ENCODE measurements at places on chromosomes 13 and 19.

- no peak for DNase-seq
Measured at GRCh38 chr13:76764429-76764828, 121.8 kb downstream of the KCTD12 start.

DNA sequence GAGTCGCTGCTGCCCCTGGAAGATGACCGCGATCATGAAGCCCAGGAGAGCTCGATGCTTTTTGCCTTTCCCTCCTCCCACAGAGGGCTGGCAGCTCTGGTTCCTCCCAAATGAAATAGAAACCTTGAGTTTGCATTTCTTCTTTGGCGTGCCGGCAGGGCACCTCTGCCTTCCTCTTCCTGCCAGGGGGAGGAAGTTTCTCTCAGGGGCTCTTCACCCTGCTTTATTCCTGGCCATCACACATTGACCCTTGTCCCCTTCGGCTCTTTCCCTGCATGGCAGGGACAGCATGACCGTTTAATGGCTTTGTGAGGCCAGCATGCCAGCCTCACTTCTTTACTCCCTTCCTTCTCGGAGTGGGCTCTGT lies 47.9 kb downstream of the ACTN4 start:
- DNase-seq: no peak

- DNase-seq: no peak
Measured at GRCh38 chr19:17244618-17245534, 843 bp downstream of the NR2F6 start.

- peak; percentile 37 for DNase-seq
Measured at GRCh38 chr19:40433391-40434216, 7.8 kb upstream of the SERTAD1 start.

DNA sequence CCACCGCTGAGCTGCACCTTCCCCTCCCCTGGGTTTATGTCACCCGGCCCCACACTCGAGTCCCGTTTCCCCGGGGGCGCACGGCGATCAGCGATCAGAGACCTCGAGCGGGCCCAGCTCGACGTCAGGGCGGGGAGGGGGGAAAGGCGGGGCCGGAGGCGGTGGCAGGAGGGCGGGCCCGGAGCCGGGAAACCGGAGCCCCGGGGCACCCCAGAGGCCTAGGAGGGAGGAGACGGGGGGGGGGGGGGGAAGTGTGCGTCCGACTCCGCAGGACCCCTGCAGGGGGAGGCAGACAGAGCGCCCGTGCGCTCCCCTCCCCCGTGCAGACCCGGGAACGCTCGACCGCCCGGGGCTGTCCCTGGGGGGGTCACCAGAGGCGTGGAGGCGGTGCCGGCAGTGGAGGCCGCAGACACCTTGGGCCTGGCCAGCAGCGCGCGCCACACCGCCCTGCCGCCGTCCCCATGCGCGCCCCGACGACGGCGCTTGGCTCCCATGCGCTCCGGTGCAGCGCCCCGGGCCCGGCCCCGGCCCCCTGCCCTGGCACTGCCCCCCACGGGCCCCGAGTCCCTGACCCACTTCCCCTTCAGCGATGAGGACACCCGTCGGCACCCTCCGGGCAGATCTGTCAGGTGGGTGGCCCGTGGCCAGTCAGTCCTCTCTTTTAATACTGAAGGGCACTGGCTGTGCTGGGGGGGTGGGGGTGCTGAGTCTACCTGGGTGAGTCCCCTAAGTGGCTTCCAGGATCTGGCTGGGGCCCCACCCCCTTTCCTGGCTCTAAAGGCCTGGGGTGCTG lies 11.8 kb downstream of the PDE4A start:
- no peak for DNase-seq

DNA sequence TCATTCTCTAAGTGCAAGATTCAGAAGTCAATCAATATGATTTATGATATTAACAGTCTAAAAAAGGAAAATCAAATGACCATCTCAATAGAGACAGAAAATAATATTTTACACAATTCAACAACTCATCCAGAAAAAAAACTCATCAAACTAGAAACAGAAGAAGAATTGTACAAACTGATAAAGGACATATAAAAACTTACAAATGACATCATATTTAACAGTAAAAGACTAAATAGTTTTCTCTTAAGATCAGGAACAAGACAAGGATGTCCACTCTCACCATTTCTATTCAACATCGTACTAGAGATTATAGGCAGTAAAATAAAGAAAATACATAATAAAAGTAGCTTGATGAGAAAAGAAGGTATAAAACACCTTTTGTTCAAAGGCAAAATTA lies 527.3 kb downstream of the DACH1 start:
- DNase-seq: no peak

DNA sequence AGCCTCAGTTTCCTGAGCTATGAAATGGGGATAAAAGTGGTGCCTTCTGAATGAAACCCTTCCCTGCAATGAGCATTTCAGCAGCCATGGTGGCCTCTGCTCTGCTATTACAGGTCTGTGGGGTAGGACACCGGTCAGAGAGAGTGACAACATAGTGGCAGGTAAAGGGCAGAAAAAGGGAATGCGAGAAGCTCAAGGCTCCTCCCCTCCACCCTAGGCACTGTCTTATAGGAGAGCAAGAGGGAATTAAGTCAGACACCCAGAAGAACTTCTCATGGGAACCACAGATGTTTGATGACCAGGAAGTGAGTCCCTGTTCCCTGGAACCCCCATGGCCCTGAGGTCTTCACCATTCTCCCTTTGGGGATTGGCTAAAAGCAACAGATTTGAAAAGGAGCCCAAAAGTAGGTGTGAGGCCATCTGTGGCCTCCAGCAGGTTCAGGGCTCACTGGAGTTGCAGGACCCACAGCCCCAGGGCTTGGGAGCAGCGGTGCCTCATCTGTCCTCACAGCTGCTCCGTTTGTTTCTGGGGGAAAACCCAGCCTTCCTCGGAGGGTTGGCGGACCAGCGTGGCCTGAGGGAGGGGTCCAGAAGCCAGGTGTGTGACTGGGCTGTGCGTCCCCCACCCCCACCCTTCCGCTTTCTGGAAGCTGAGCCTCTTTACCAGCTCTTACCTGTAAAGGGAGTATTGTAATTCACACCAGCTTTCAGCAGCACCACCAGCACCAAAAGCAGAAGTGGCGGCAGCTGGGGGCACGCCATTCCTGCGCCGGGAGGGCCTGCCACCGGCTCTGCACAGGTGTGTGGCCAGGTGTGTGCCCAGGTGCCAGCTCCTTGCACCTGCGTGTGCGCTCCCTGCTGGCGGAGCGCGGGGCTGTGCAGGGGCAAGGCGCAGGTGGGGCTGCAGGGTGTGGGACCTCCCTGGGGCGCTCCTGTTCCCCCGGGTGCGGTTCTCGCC lies 19.4 kb downstream of the IQCN start:
- DNase-seq: no peak

- DNase-seq: no peak
Measured at GRCh38 chr19:38667661-38668171, 20.3 kb downstream of the ACTN4 start.

DNA sequence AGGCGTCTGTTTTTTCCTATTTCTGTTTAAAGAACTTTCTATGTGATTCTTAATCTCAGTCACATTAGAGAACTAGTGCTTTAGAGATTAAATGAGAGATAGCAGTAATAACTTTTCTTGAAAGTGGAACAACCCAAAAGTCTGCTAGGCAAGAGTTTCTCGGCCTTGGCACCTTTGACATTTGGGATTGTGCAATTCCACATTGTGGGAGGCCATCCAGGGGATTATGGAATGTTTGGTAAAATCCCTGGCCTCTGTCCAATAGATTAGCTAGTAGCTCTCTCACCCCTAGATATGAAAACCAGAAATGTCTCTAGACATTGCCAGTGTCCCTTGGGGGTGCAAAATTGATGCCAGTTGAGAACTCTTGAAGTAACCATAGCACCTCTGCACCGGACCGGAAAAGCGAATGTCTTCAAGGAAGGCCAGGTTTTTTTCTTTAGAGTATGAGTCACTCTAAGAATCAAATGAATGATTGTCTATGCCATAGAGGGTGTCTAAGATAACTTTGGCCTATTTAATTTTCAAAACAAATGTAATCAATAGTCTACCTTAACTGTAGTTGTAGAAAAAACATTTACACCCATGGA lies 45.0 kb upstream of the IL17D start:
- DNase-seq: no peak

GRCh38 chr19:40144947-40145748 lies 46.1 kb upstream of the MAP3K10 start:
- DNase-seq: no peak

- no peak for DNase-seq
Measured at GRCh38 chr13:22451327-22451741, 729.4 kb upstream of the SGCG start.

DNA sequence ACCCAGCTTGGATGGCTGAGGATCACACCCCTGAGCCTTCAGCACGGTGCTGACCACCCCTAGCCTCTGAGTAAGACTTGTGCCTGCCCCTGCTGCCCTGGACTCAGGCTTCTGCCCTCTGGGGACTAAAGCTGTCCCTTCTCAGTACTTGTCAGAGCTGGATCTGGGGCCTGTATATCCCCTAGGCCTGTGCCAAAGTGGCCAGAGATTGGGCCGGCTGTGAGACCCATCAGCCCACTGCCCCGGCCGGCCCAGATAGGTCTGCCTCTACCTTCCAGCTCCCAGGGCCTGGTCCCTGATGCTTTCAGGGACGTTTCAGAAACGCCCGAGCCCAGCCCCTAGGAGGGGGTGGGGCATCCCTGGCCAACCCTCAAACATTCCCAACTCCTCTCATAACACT lies 137.8 kb downstream of the ZDHHC20 start:
- DNase-seq: no peak

- no peak for DNase-seq
Measured at GRCh38 chr13:56501750-56502149, 639.0 kb upstream of the PRR20A start.
